ENCODE measurements at places on chromosomes 7 and 10.

DNA sequence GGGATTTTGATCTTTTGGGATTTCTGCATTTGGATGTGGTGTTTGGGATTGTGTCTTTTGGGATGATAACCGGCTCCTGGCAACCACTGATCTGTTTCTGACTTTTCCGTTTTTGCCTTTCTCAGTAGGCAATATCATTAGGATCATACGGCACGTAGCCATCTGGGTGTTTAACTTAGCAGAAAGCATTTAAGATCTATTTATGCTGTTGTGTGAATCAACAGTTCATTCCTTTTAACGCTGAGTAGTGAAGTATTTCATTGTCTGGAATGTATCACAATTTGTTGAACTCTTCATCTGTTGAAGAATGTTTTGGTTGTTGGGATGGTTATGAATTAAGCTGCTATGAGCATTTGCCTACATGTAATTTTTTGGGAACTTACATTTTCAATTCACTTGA lies 459.6 kb downstream of the SDK1 start:
- DNase-seq = no peak

GRCh38 chr7:44066494-44067063 lies 1.2 kb upstream of the PGAM2 start:
- DNase-seq = no peak

DNA sequence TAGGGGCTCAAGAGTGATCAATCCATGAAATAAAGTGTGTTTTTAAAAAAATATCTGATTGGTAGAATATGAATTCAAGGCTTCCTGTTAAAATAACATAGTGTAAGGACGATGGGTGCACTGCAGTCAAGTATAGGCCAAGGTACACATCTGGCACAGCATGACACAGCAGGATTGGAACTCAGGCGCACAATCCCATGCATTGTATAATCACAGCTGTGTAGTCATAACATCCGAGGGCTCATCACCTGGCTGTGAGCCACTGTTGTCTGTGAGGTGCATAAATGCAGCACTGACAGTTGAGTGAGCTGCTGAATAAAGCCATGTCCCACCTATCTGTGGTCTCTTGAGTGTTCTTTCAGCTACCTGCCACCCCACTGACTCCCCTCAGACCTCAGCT lies 142.3 kb upstream of the HPS1 start:
- DNase-seq = no peak

GRCh38 chr7:40965016-40965415 lies 737.9 kb downstream of the INHBA start:
- peak; percentile 18 for DNase-seq

GRCh38 chr7:115066634-115067033 lies 144.7 kb downstream of the MDFIC start:
- no peak for DNase-seq
